ENCODE measurements at places on chromosomes 11 and 22.
A peak's percentile ranks its signal among the peaks of the same experiment; 100 is the strongest.

DNA sequence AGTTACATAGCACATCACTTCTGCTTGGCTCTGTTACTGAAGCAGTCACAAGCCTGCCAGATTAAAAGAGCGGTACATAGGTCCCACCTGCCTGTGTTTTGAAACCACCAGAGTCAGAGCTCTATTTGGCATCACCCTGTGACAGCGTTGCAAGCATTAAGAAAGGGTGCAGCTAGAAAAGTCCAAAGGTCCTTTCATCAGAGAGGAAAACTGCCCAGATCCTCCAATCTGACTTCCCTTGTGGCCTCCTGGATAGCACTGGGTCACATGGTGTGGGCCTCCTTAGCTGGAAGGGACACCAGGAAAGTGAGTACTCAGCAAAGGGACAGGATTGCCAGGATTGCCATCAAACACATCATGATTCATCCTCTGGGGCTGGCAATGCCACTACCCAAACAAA lies 22.9 kb downstream of the STX3 start:
- DNase-seq = no peak

GRCh38 chr11:120241277-120241676 lies 1.3 kb downstream of the POU2F3 start:
- no peak for DNase-seq

DNA sequence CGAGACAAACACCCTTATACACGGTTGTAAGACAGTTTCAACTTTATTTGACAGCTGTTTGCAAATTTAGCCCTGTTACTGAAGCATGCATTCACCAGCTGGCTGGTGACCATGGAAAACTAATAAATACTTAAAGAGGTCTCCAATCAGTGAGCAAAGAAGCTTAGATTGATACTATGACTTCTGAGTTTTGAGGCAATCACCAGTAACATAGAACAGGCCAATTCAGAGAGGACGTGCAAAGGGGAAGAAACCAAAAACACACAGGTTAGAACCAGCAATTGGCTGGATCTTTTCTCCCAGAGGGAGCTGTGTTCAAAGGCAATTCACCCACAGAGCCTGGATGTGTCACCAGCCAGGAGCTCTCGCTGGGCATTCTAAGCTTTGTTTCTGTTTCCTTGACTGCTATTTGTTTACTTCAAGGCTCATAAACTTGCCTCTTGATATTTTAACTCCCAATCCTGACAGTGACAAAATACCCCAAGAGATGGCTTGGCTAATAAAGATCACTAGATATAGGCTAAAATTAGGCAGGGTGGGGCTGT lies 113.6 kb upstream of the MTMR2 start:
- no peak for DNase-seq

- DNase-seq = peak; percentile 99
Observed at GRCh38 chr11:64317325-64317960, at the start of gene TRMT112. TRMT112 (minus strand) TSS chr11:64317559; CDS start chr11:64317526, 33 bp downstream.

- no peak for DNase-seq
Observed at GRCh38 chr22:46969491-46969890, 207.0 kb downstream of the TBC1D22A start.

DNA sequence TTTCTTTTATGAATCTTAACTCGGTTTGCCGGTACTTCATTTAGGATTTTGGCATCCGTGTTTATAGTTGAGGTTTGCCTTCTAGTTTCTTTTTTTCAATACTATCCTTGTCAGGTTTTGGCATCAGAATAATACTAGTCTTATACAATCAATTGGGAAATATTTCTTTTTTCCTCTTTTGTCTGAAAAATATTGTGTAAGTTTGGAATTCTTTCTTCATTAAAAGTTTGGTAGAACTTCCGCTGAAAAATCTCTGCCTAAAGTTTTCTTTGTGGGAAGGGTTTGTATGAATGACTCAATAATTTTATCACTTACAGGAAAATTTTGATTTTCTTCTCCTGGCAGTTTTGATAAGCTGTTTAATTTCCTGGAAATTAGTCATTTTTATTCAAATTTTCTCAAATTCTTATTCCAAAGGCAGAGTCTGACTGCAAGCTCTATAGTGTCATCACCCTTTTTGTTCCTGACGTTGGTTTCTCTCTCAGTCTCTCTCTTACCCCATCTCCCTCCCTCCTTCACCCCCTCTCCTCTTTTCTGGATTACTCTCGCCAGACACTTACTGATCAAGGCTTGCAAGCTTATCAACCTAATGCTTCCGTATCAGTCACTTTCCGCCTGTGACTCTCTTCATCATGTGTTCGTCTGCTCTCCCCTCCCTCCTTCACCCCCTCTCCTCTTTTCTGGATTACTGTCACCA lies 555.7 kb downstream of the TBC1D22A start:
- DNase-seq = no peak

- no peak for DNase-seq
Observed at GRCh38 chr11:11963842-11964773, 44.3 kb downstream of the DKK3 start.

DNA sequence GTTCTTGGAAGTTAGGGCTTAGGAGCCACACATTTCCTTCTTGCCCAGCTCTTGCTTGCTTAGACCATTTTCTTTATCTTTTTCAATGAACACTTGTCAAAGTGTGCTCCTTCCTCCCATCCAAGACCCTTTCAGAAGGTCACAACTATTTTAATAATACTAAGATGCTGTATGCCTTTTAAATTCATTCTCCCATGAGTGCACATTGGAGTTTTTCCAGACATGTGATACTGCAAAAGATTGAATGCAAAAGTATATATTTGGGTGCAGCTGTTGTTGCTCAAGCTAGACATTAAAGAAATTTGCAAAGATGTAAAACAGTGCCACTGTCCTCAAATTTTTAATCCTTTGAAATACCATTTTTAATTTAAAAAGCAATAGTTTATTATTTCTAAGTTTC lies 69.3 kb upstream of the TNRC6B start:
- DNase-seq = no peak

GRCh38 chr11:36150986-36151385 lies 138.2 kb downstream of the COMMD9 start:
- DNase-seq = no peak

- DNase-seq = peak; percentile 38
Observed at GRCh38 chr11:2444821-2445745, at the start of gene KCNQ1. KCNQ1 (plus strand) TSS chr11:2445008; CDS start chr11:2445099, 91 bp downstream.

DNA sequence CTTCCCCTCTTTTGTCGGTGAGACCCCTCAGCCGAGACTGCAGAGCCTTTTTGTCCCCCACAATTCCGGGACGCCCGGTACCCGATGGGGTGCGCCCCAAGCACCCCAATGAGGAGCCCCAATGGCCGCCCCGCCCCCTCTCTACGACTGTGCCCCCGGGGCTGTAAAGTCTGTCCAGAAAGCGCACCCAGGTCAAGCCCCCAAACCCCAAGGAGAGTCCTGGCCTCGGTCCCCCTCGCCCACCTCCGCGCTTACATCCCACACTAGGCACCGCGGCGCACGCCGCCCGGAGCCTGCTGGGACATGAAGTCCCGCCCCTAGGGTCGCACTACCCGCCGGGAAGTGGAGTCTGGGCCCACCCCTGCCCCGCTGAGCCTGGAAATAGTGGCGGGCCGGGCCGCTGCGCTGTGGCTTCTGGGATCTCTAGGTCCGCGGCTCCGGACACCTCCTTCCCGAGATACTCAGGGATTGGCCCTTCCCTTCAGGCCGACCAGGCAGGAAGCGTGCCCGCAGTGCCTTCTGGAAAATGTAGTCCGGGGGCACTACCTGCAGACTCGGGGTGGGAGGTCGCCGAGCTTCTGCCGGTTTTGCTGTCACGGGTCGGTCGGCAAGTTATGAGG lies at the start of gene MEN1:
Gene MEN1 (minus strand): TSS at position 281 of the 620 bp plus-strand sequence. CDS start 442 bp downstream, outside the sequence.
- DNase-seq = peak; percentile 76

DNA sequence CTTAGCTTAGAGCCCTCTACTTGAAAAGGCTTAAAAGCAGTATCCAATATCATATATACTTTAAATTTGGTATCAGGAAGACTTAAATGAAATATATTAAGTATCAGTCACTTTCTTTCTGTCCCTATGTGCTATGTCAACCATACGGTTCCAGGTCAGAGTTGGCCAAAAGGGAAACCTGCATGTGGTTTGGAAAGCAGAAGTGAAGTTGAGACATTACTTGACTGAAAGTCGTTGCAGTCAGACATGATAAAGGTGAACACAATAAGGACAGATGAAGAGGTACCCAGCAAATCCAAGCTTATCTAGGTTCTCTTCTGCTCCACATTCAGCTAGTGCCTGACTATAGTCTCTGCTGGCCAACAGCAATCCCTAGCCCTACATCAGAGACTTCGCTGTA lies 336.8 kb downstream of the KCNA4 start:
- DNase-seq = no peak

- no peak for DNase-seq
Observed at GRCh38 chr22:23681026-23681809, 9.6 kb upstream of the RGL4 start.

GRCh38 chr11:71431271-71431670 lies 16.9 kb downstream of the DHCR7 start:
- no peak for DNase-seq

- DNase-seq = no peak
Observed at GRCh38 chr11:113234888-113235287, 79.5 kb upstream of the TTC12 start.

DNA sequence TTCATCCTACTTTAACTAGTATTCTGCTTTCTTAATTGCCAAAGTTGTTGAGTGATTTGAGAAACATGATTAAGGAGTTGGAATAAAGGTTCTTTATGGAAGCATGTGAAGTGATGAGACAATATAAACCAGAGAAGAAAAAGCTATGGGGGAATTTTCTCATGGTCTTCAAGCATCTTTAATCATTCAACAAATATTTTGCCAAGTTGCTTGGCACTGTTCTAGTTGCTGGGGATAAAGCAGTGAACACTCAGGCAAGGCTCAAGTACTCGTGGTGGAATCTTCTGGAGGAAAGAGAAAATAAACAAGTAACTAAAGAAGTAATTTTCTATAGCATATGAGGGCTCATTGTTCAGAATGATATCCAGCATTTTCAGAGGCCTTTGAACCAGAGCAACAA lies 9.2 kb upstream of the PIWIL4 start:
- DNase-seq = no peak

- DNase-seq = no peak
Observed at GRCh38 chr11:69560141-69560790, 78.8 kb downstream of the LINC01488 start.

GRCh38 chr11:66157182-66157864 lies 87.3 kb downstream of the PACS1 start:
- no peak for DNase-seq

DNA sequence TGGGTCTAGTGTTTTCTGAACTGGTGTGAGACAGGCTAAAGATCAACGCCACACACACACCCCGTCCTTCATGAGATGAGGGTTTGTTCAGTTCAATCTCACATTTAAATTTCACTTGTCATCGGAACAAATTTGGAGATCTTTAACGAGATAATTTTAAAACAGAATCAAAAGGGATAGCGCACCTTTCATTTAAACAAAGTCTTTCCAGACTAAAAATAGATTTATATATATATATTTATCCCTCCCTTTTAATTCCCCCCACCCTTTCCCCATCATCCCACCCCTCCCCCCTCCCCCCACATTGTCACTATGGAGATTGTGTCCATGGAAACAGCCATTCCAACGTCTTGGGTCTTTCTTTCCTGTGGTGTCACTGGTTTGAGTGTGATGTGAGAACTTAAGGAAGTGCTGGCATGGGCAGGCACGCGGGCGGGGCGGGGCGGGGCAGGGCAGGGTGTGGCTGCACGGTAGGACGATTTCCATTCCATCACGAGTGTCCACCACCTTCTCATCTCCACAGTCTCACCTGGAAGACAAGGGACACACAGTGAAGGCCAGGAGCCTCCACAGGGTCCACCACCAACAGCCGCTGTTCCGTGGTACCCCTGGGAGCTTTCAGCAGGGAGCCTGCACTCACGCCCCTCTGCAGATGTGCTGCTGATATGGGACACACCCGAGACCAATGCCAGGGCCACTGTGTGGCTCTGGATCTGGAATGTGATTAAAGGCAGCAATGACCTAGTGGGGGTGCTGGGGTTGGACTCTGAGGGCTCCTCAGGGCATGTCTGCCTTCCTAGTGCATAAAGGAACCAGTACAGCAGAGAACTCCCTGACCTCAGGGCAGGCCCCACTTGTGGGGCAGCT lies 30.5 kb upstream of the CYP2D6 start:
- DNase-seq = no peak

DNA sequence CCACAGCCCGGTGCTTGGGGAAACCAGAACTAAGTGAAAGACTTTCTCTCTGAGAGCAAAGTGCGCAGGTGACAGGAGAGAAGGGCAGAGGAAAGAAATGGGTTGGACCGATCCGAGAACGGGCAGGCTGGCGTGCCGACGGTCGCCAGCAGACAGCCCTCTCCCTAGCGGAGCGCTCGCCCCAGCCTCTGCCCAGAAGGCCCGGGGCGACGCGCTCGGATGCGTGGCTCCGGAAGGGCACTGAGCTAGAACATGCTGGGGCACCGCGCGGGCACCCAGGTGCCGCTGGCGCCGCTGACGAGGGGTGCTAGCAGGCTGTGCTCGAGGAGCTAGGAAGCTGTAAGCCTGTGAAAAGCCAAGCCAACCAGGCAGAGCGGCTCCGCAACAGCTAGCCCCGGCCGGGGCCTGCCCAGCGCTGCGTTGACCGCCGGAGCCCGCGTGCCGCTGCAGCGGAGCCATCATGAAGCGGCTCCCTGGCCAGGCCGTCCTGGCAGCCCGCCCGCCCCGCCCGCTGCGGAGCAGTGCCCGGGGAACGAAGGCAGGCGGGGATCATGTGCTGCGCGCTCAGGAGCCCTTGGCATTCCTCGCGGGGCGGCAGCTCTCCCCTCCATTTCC lies 22.1 kb upstream of the RRAS2 start:
- DNase-seq = peak; percentile 44

DNA sequence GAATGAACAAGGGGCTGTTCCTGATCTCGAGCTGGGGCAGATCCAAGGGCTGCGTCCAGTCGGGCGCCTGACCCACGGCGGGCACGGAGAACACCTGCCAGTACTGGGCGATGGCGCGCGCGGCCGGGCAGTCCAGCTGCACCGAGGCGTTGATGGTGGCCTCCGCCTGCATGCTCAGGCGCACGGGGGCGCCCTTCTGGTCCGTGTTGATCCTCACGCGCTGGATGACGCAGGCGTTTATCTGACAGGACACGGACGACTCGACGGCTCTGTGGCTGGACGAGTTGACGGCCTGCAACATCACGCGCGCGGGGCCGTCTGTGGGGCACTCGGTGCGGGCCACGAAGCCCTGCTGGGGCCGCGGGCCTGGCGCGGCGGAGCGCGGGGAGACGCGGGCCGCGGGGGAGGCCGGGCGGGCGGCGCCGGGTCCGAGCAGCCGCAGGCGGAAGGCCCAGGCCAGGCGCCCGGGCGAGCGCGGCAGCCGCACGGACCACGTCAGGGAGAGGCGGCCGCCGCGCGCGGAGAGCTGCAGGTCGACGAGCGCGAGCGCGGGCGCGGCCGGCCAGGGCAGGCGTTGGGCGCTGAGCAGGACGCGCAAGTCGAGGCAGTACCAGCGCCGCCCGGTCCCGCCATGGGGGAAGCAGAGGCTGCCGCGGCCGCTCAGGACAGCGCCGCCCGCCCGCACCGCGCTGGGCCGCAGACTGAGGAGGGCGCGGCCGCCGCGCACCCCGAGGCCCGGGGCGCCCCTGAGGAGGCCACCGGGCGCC lies 511 bp downstream of the PKDREJ start:
- DNase-seq = no peak

GRCh38 chr11:127789927-127790326 lies 789.4 kb upstream of the KIRREL3 start:
- no peak for DNase-seq

- no peak for DNase-seq
Observed at GRCh38 chr22:50400406-50400805, 57.3 kb downstream of the PPP6R2 start.

GRCh38 chr11:18312012-18312411 lies 9.9 kb downstream of the HPS5 start:
- no peak for DNase-seq
